ENCODE measurements at places on chromosomes 1 and 21.

- DNase-seq, result peak; percentile 81
These were observed 26.9 kb downstream of the RPL5 start for GRCh38 chr1:92858564-92859399.

GRCh38 chr1:7335224-7335879, 435.7 kb upstream of the VAMP3 start:
- peak; percentile 33 for DNase-seq

DNA sequence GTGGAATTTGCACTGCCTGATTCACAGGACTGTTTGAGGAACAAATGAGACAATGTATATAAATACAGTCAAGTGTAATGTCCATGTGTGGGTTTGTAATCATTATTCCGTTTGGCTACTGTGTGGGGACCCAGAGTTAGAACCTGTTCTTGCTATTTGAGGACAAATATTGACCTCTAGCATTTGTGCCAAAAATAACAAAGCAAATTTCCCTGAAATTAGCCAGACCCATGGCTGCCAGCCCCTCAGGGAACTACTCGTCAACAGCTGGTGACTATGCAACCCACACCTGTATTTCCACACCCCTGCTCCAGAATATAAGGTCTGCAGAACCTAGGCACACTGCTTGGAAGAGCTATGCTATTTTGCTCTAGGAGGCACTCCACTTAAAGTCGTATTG, 70.7 kb downstream of the KCNJ6 start:
- DNase-seq, result no peak

GRCh38 chr1:41474490-41475271, 9.8 kb downstream of the EDN2 start:
- DNase-seq, result peak; percentile 42

DNA sequence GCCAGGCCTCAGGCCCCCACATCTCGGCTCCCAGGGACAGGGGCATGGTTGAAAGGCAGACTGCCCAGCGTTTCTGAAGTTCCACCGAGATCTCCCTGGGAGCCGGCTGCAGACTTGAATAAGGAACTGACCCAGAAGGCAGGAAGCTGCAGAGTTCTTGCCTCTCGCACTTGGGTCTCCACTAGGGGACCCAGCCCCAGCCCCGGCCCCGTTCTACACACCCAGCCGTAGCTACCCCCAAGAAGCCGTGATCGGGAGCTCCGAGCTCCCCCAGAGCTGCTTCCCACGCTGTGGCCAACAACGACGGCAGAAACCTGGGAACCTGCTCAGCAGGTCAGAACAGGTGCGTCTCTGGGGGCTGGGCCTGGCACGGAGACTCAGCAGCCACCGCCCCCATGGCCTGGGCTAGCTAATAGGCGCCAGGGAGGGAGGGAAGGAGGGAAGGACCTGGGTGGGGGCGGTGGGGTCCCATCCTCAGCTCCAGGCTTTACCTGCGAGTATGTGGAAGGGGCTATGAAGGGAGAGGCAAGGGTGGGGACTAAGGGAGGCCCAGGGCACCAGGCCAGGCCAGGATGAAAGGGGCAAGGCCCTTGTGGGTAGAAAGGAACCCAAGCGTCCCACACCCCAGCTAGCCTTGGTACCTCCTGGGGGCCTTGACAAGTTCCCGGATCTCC, at the start of gene NECTIN4:
TSS of gene NECTIN4 (minus strand) at position 308 of the 674 bp plus-strand sequence. CDS start at position 46, 262 bp downstream.
- DNase-seq, result peak; percentile 93

- peak; percentile 29 for DNase-seq
These were observed 31.9 kb upstream of the LHX4 start for GRCh38 chr1:180198196-180198595.

DNA sequence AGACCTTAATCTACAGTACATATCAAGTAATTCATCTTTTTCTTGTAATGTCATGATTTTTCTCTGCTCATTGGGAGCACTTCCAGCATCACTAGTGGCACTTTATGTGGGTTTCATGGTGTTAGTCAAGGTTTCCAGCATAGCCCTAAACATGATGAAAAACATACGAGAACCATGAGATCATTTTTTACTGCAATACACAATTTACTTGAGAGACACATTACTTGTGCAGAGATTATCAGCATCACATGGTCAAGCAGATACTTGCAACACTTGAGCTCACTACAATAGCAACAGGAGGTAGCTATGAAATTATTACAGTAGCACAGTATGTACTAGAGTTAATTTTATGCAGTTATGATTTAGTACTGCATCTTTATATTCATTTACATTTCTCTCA, 36.4 kb downstream of the ITGB3BP start:
- DNase-seq, result no peak

DNA sequence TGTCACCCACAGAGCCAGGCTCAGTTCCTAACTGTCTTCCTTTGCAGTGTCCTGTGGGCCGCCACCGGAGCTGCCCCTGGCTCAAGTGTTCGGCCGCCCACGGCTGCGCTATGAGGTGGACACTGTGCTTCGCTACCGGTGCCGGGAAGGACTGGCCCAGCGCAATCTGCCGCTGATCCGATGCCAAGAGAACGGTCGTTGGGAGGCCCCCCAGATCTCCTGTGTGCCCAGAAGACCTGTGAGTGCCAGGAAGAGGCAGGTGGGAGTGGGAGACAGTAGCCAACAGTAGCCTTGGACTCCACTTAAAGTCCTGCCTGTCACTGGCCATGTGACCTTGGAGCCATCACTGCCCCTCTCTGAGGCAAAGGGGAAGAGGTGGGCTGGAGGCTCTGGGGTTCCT, 16.6 kb downstream of the BCAN start:
- DNase-seq, result no peak

DNA sequence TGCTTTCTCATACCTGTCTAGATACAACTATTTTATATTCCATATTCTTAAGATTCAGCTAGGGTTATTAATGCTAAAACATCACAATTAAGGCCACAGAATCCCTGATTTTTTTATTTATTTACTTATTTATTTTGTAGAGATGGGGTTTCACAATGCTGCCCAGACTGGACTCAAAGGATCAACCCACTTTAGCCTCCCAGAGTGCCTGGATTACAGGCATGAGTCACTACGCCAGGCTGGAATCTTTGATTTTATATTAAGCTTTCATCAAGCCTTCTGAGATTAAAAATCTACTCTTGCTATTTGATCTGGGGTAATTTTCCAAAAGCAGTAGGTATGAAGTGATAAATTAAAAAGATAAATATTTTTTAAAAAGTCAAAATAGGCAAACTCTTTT, 38.9 kb downstream of the MCOLN2 start:
- DNase-seq, result no peak

GRCh38 chr1:115426231-115426771, 88.3 kb upstream of the NGF start:
- DNase-seq, result peak; percentile 44

DNA sequence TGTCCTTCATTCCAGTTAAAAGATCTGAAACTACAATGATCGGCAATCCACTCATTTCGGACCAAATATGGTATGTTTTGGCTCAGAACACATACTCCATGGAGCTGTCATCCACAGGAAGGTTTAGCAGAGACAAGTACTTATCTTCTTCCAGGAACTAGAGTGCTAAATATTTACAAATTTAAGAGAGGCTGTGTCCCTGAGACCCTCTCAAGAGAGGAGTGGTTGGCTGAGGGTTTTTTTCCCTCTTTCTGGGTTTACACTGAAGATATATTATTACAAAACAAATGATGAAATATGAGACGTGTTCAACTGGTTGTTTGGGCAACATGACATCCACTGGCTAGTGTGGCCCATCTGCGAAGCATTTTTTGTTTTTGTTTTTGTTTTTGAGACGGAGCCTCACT, 25.9 kb upstream of the NID1 start:
- DNase-seq, result no peak

DNA sequence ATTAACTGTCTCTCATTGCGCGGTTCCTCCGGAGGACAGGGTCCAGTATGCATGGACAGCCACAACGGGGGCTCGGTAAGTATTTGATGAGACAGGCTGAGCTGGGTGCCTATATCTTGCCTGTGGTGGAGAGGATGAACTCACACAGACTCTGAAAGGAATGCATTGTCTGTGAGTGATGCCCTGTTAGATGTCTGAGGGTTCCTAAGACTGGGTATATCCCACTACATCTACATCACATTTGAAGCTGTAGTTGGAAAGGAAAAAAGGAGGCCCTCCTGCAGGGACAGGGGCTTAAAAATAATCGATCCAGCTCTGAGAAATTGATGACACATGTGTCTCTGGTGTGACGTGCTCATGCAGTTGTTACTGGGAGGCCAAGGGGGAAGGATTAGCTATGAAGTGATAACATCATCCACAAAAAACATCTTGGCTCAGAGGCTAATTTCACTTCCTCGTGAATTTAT, 1.9 kb downstream of the ADARB1 start:
- DNase-seq, result peak; percentile 21

DNA sequence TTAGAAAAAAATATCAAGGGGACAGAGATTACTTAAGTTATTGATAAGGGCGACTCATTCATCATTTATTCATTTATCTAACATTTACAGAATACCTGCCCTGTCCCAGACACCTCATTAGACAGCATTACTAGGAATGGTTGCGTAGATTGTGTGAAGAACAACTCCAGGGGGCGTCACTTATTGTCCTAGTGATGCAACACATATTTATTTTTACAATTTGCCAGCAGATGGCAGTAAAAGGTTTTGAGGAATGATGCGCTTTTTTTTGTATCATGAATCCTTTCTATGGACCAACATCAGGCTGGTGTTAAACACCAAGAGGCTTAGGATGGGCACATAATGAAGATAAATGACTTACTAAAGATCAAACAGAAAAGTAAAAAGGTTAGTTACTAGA, 5.5 kb downstream of the NCAM2 start:
- peak; percentile 5 for DNase-seq

GRCh38 chr1:74517599-74518051, 5.2 kb upstream of the LRRC53 start:
- no peak for DNase-seq

DNA sequence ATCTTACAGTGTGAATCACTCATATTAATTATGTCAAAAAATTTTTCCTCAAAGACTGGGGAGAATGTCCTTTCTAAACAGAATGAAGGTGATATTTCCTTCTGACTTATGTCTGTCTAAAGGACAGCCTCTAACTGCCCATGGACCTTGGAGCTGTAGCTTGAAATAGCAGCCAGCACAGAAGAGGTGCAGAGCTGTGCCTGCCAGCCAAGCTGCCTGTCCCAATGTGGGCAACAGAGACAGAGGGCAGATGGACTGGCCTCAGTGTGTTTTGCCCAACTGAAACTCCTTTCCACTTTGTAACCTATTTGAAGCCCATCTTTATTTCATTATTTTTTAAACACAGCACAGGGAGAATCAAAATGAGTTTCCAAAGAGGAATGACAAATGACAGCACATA, 97.6 kb upstream of the DYNLT5 start:
- DNase-seq, result no peak

GRCh38 chr1:31769720-31770390, 5.7 kb upstream of the ADGRB2 start:
- no peak for DNase-seq

DNA sequence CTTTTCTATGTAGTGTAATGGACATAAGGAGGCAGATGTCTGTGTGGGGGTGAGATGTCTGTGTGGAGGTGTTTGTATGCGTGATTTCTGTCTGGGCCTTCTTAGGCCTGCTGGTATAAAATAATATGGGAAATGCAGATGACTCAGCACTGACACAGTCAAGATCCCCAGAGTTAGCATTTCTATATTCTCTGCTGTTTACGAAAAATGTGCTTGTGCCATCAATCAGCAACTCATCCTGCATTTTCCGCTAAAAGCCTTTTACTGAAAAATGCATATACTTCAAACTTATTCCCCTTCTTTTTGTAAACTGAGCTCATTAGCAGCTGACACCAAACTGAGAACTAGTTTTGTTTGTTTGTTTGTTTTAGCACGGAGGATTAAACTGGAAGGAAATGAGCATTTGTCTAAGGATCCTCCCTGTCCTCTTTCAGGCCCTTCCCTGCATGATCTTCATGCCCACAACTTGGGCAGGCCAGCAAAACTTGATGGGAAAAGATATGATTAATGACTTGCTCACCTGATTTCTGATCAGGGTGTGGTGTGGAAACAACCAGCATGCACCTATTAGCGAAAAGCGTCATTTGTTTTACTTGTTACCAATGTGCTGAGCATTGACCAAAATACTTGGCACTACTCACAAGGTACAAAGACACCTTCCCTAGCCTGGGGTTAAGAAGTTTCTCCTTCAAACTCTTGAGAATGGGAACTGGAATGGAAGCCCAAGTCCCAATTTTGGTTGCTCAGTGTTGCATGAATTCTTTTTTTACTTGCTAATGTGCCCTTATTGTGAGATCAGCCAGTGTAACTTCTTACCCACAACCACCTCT, 77.4 kb downstream of the NDUFS5 start:
- peak; percentile 96 for DNase-seq

GRCh38 chr1:189131576-189131975, 1346.1 kb downstream of the BRINP3 start:
- peak; percentile 5 for DNase-seq

DNA sequence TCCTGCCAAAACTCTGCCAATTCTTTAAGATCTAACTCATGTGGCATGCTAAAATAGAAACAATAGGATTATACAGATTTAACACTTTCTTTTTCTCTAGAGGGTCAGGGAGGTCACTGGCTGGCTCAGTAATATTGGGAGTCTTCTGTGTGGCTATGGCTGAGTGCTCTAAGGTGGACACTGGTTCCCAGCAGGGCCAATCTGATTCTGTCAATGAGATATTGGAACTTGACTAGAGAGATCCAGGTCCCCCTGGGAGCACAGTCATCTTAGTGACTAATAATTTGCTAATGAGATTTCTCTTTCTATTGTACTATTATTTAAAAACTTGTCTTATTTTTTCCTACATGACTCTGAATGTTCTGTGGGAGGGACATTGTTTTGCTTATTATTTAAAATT, 69.1 kb upstream of the ZP4 start:
- no peak for DNase-seq

GRCh38 chr1:25435397-25436108, 4.9 kb downstream of the MACO1 start:
- peak; percentile 27 for DNase-seq

DNA sequence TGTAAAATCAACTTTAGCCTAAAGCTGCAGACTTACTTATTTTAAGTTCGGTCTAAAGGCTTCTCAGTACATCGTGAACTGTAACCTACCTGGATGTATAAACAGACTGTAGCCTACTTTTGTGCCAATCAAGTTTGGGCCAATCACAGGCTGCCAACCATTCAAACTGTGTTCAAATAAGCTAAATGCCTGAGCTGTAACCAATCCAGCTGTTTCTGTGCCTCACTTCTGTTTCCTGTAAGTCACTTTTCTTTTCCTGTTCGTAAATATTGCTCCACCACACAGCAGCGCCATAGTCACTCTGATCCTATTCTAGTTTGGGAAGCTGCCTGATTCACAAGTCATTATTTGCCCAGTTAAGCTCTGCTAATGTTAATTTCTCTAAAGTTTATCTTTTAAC, 37.5 kb upstream of the SLAMF9 start:
- peak; percentile 32 for DNase-seq

Measured in epithelial cell of esophagus (primary cell).